ENCODE measurements at places on chromosomes 7 and 10. TPM values are rescaled to one million over a fixed set of nuclear protein-coding genes. Genes with fewer than 3 reads are reported as not detected.

DNA sequence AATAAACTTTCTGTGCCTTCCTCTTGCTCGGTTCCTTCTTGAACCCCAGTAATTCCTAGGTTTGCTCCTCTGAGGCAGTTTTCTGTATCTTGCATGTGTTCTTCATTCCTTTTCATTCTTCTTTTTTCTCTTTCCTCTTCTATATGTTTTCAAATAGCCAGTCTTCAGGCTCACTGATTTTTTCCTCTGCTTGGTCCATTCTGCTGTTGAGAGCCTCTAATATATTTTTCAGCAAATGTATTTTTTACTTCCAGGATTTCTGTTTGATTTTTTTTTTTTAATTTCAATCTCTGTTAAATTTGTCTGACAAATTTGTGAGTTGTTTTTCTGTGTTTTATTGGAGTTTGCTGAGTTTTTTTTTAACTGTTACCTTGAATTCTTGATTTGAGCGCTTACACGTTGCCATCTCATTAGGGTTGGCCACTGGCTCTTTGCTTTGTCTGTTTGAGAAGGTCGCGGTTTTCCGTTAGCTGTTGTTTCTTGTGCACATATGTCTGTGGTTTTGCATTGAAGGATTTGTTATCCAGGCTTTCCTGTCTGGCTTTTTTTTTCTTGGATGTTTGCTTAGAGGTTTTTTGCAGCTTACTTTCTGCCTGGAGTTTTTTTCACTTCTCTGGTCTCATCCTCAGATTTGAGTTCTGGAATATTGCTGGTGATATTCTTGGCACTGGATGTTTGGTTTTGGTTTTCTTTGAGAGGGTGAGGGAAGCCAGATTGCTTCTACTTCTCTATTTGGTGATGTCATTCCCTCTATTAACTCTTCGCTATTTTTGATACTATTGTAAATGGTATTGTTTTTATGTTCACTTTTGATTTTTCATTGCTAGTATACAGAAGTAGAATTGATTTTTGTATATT lies 12.7 kb downstream of the SPRN start:
- no peak for ATAC-seq

SAP25 gene
- total RNA-seq = not detected

GRCh38 chr10:88182601-88182930 lies 319.1 kb downstream of the PTEN start:
- ATAC-seq = no peak

DNA sequence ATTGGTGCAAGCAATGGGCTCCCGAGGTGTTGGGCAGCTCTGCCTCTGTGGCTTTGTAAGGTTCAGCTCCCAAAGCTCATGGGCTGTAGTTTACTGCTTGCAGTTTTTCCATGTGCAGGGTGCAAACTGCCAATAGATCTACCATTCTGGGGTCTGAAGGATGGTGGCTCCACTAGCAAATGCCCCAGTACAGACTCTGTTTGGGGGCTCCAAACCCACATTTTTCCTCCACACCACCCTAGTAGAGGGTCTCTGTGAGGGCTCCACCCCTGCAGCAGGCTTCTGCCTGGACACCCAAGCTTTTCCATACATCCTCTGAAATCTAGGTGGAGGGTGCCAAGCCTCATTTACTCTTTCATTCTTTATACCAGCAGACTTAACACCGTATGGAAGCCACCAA lies 17.4 kb upstream of the ZNF37A start:
- ATAC-seq = no peak

- ATAC-seq = no peak
These were observed 4.6 kb downstream of the TLL2 start for GRCh38 chr10:96509017-96509641.

GRCh38 chr10:33211106-33211878 lies 123.2 kb downstream of the NRP1 start:
- ATAC-seq = peak; percentile 71

- ATAC-seq = no peak
These were observed 71.1 kb downstream of the CFAP58 start for GRCh38 chr10:104424719-104425118.

TMEM176A gene
- 6.5 TPM for total RNA-seq

DNA sequence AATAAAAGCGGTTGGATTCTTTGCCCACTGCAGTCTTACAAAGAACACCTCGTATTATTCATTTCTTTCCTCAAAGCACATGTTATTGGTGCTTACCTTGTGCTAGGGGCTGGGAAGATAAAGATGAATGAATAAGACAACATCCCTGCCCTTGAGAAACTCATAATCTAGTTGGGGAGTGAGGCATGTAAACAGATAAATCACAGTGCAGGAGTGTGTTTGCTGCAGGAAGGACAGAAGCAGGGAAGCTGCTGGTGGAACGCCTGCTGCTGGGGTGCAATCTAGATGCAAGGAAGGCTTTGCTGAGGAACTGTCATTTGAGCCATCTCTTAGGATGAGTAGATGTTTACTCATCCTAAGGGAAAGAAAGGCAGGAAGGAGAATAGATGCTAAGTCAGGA lies 135.6 kb downstream of the TMEM178B start:
- ATAC-seq = no peak

DNA sequence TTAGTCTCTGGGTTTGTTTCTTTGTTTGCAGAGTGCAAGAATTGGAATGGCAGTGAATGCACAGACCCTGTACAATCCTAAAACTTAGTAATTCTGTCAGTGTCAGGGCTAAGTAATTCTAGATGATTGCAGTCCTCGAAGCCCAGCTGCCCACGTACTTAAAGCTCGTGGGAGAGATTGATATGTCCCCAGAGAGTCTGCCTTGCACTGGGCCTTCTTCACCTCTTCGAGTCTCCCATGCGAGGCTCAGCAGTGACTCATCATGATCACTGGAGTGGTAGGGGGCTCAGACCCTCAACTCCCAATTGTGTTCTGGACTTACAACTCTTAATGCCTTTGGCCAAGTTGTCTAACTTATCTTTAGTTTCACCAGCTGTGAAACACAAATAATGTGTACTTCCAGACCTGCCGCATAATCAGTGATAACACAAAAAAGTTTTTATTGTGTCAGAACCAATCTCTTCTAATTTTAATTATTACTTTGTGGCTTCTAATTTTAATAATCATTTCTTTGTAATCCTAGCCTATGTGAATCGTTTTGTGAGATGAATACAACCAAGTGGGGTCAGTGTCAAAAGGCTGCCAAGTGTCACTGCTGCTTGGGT lies 345.6 kb upstream of the LRGUK start:
- no peak for ATAC-seq

PLAC9 gene
- 25.2 TPM for total RNA-seq

- no peak for ATAC-seq
These were observed 138.8 kb downstream of the ZEB1 start for GRCh38 chr10:31457858-31458257.

PTEN gene
- 90.8 TPM for total RNA-seq

- ATAC-seq = no peak
These were observed 1035.9 kb upstream of the AUTS2 start for GRCh38 chr7:68562323-68562899.

STMP1 gene
- 6.5 TPM for total RNA-seq

CYP26C1 gene
- total RNA-seq = not detected

WIPF3 gene
- 5.9 TPM for total RNA-seq

C10orf105 gene
- not detected for total RNA-seq

KLHDC10 gene
- 25.1 TPM for total RNA-seq

ZNF727 gene
- 5.1 TPM for total RNA-seq

ANK3 gene
- 21.1 TPM for total RNA-seq

DNA sequence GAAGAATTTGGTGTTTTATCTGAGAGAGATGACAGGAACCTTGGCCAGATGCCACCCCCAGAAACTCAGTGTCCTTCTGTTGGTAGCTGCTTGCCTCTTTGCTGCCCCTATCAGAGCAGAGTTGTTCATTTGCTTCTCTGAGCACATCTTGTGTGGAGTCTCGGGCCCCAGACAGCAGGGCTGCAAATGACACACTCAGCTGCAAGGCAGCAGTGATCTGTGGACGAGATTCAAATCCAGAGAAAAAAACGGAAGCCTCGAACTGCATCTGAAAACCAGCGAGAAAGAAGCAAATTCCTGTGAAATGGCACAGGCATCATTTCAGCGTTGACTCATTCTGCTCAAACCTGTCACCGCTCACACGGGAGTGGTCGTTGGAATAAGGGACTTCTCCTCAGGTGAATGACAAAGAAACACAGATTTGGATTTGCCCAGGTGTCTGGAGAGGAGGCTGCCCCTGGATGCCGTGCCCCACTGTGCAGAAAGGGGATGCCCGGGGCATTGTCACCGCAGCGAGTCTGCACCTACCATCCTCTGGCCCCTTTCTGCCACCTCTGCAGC lies 144.7 kb downstream of the PFKFB3 start:
- no peak for ATAC-seq

DNA sequence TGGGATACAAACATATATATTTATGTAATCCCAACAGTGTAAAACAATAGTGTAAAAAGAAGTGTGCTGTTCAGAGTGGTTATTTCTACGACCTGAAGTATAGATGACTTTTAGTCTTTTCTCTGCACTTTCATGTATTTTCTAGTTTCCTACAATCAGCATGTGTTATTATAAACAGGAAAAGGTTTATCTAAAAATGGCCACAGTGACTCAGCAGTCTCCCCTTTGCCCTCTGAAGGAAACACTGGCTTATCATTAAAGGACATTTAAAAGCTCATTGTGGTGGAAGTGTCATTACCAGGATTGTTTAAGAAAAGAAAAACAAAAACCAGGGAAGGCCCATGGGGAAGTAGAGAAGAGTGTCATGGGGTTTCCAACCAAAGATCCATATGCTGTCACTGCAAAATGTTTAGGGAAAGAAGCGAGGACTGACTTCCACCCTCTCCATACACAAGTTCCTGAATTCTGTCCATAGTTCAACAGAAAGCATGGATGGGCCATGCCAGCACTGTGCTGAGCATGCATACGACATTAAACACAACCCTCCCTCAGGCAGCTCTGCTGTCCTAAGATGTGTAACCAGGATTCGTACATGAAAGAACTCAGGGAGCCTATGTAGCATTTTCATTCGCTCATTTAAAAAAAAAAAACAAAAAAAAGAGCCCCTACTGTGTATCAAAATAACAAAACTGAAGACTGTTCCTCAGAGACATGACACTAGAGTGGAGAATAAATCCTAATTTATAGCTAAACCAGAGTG lies 10.2 kb downstream of the CYREN start:
- peak; percentile 36 for ATAC-seq

DNA sequence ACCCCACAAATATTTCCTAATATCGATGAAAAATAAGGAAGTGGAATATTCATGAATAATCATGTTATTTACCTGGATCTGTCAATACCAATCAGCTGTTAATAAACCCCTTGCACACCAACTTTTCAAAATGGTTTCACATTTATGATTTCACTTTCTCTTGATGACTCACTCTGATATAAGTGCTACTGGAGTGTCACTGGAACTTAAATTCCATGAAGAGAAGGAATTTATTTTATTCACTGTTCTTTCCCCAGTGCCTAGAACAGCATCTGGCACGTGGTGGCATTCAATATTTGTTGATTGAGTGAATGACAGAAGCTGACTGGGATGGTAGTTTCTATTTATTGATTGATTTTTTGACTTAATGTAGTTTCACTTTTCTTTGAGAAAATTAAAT lies 3.5 kb upstream of the ENO4 start:
- ATAC-seq = no peak

ZNF503 gene
- 27.3 TPM for total RNA-seq
